Esophagus squamous epithelium (tissue), 5 donors: ENCODE measurements at places on chromosomes 4 and X. TPM values are rescaled to one million over a fixed set of nuclear protein-coding genes. Genes with fewer than 3 reads are reported as not detected.

DNA sequence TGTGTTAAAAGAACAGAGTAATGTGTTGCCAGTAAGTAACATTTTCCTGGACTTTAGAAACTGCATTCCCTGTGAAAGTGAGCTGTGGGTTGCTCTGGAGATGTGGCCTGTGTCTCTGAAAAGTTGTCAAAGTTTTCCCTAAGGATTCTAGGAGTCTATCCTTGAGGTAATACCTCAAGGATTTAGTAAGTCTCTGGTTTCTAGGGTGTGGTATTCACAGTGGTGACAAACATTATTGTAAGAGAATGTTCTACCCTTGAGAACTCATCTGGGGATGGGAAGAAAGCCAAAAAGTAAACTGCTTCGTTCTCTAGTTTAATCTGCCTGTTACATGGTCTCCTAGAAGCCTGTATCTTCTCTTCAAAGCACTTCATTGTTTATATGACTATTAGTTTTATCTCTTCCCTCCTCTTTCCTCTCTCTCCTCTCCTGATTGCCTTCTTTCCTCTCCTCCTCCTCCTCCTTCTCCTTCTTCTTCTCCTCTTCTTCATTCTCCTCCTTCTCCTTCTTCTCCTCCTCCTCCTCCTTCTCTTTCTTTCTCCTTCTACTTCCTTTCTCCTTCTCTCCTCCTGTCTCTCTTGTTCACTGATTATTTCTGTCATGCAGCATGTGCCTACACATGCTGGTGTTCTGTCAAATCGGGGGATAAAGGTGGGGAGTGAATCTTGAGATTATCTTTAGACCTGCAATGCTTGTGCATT lies 321.3 kb downstream of the PTTG2 start:
- H3K4me3 ChIP-seq, result no peak overlapping the region
- no peaks in the 10 kb centered on the region for H3K36me3 ChIP-seq
- H3K27ac ChIP-seq, result peak overlapping the region; percentile 72
- peaks cover 31% of the 10 kb centered on the region for H3K4me1 ChIP-seq

DNA sequence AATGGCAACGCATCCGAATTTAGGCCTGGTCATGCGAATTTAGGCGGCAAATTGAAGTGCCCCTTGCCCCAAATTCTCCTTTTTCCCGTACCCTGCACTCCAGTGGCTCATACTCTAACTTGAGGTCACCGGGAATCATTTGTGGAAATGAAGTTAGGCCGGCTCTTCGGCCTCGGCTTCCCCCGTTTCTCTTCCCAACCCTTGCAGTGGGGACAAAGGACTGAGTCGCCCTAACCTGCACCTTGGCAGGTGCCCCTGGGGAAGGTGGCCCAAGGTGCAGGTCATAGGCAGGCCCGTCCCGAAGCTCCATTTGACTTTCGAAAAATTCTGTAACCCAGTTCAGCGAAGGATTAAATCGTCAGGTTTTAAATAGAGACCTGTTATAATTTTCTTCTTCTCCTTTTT lies 811 bp downstream of the SRD5A3 start:
- peak overlapping the region; percentile 93 for H3K27ac ChIP-seq
- DNase-seq, result no peak
- H3K27me3 ChIP-seq, result no peaks in the 10 kb centered on the region
- peak overlapping the region; percentile 67 for H3K4me3 ChIP-seq
- H3K4me1 ChIP-seq, result peaks cover 46% of the 10 kb centered on the region

The C4orf51 gene
- total RNA-seq, result not detected

DNA sequence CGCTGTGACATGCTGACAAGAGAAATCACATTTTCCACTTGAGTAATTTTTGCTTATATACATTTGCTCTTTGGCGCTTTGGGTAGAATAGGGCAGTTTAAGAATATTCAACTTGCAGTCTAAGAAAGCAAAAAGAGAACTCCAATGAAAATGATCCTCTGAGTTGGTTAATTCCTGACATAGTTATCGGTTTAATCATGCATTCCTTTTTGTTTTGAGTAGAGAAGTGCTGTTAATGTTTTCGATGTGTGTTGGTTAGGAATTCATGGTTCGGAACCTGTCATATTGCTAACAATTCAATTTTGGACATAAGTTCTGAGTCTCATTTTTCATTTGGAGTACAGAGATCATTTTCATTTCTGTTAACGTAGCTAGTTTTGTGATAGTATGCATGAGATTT lies 700.6 kb upstream of the PITX2 start:
- no peak overlapping the region for H3K4me3 ChIP-seq
- H3K4me1 ChIP-seq, result no peaks in the 10 kb centered on the region
- no peak for DNase-seq
- no peak overlapping the region for H3K27ac ChIP-seq
- H3K27me3 ChIP-seq, result no peaks in the 10 kb centered on the region

DNA sequence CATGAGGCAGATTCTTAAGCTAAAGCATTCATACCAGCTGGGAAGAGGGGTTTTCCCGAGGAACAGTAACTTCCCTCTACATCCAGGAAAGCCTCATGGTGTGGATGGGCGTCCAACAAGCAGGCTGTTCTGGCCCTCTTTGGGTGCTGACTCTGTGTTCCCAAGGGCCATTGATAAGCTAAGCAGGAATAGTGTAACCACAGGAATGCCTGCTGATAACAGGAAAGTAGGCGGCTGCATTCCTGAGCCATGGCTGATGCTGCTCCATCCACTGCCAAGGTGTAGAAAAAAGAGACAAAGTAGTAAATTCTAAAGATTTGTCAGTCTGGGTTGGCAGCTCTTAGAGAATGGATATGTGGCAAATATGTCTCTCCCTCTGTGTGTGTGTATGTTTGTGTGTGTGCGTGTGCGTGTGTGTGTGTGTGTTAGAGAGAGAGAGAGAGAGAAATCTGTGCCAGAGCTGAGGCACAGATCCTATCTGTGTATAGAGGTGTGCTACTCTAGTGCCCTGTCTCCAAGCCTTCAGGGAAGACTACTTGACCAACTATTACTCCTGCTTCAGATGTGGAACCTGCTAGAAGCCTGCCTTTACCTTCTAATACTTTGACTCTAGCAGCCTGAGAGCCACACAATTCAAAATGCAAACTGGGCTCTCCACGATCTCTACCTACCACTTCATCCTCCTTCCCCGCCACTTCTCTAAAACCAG lies 353.1 kb upstream of the NR3C2 start:
- no peak overlapping the region for H3K4me3 ChIP-seq
- no peaks in the 10 kb centered on the region for H3K36me3 ChIP-seq
- no peak for DNase-seq
- no peaks in the 10 kb centered on the region for H3K27me3 ChIP-seq

The TMEM144 gene
- 12.8 TPM for total RNA-seq

- DNase-seq, result no peak
- no peaks in the 10 kb centered on the region for H3K27me3 ChIP-seq
- H3K27ac ChIP-seq, result no peak overlapping the region
- H3K4me1 ChIP-seq, result peaks cover 3% of the 10 kb centered on the region
- H3K36me3 ChIP-seq, result no peaks in the 10 kb centered on the region
- no peak overlapping the region for H3K4me3 ChIP-seq
Observed at GRCh38 chr4:140257461-140258305, 103.7 kb upstream of the MAML3 start.

DNA sequence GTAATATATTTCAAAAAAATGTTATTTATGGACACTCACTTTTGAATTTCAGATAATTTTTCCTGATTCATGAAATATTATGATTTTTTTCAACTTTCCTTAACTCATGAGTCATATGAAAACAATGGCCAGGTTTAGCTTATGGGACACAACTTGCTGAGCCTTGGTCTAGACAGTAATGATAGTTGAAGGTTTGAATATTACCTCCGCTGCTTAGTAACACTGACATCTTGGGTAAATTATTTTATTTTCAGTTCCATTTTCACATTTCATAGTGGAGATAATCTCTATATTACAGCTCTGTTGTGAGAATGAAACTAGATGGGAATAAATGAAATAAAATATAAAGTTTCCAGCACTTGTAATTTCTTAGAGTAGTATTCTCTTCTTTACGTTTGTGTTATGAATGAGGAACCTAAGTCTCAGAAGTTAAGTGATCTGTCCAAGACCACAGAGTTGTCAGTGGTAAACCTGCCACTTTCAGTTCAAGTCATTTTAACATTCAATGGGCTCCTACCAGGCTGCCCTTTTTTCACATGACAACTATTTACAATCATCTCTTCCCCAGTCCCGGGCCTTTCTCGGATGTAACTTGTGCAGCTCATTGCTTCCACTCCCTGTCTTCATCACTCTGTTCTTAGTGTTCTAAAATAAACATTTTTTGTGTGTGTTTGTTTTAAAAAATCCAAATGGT lies 46.8 kb upstream of the GC start:
- H3K36me3 ChIP-seq, result no peaks in the 10 kb centered on the region
- DNase-seq, result no peak
- H3K4me3 ChIP-seq, result no peak overlapping the region
- no peaks in the 10 kb centered on the region for H3K27me3 ChIP-seq
- no peaks in the 10 kb centered on the region for H3K4me1 ChIP-seq
- H3K27ac ChIP-seq, result no peak overlapping the region

GRCh38 chrX:129606918-129607317 lies 47.8 kb downstream of the APLN start:
- H3K36me3 ChIP-seq, result no peaks in the 10 kb centered on the region
- H3K27me3 ChIP-seq, result no peaks in the 10 kb centered on the region
- no peak for DNase-seq

The BST1 gene
- total RNA-seq, result 1.5 TPM

The TMPRSS11B gene
- total RNA-seq, result 60.0 TPM

The MOSPD2 gene
- 12.2 TPM for total RNA-seq

GRCh38 chr4:152281211-152281610 lies 254.7 kb downstream of the FBXW7 start:
- no peak for DNase-seq
- no peaks in the 10 kb centered on the region for H3K27me3 ChIP-seq
- H3K36me3 ChIP-seq, result no peaks in the 10 kb centered on the region
- peaks cover 4% of the 10 kb centered on the region for H3K4me1 ChIP-seq
- H3K27ac ChIP-seq, result no peak overlapping the region
- no peak overlapping the region for H3K4me3 ChIP-seq

GRCh38 chr4:145760961-145761929 lies 81.3 kb downstream of the C4orf51 start:
- H3K27ac ChIP-seq, result no peak overlapping the region
- H3K4me1 ChIP-seq, result no peaks in the 10 kb centered on the region
- H3K4me3 ChIP-seq, result no peak overlapping the region
- DNase-seq, result no peak

DNA sequence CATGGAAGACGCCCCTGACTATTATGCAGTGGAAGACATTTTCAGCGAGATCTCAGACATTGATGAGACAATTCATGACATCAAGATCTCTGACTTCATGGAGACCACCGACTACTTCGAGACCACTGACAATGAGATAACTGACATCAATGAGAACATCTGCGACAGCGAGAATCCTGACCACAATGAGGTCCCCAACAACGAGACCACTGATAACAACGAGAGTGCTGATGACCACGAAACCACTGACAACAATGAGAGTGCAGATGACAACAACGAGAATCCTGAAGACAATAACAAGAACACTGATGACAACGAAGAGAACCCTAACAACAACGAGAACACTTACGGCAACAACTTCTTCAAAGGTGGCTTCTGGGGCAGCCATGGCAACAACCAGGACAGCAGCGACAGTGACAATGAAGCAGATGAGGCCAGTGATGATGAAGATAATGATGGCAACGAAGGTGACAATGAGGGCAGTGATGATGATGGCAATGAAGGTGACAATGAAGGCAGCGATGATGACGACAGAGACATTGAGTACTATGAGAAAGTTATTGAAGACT lies 3.6 kb downstream of the TSPYL2 start:
- H3K27ac ChIP-seq, result peak overlapping the region; percentile 41
- no peaks in the 10 kb centered on the region for H3K27me3 ChIP-seq
- H3K36me3 ChIP-seq, result no peaks in the 10 kb centered on the region
- H3K4me3 ChIP-seq, result no peak overlapping the region
- DNase-seq, result no peak

The HSFX3 gene
- not detected for total RNA-seq

The CXCL3 gene
- total RNA-seq, result not detected

DNA sequence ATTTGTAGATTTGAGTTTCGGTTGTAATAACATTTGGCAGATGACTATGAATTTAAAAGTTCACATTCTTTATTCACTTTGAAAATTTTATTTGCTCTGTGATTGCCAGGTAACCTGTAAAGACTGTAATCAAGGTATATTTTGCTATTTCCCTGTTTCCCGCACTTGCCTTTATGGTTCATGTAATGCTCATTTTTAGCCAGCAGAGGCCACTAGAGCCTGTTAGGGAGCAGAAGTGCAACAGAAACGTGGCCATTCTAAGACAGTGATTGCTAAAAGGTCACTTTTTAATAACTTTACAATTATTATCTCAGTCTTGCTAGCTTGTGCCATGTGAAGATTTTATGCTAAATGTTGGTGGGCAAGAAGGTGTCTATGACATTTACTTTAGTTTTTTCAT lies 12.4 kb downstream of the YIPF6 start:
- no peak for DNase-seq
- no peaks in the 10 kb centered on the region for H3K4me1 ChIP-seq
- H3K36me3 ChIP-seq, result peaks cover 59% of the 10 kb centered on the region

DNA sequence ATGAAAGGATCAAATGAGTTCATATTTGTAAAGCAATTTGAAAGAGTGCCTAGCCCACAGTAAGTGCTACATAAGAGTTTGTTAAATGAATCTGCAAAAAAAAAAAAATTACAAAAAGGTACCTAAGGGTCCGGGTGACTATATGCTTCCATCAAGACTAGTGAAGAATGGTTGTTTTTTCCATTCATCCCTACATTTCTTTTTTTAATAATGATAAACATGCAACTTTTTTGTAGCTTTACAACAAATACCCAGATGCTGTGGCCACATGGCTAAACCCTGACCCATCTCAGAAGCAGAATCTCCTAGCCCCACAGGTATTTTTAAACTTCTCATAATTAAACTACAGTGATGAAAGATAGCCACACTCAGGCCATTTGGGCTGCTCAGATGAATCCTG lies 4.3 kb downstream of the SPP1 start:
- no peaks in the 10 kb centered on the region for H3K36me3 ChIP-seq
- no peak overlapping the region for H3K27ac ChIP-seq
- no peak for DNase-seq
- no peaks in the 10 kb centered on the region for H3K27me3 ChIP-seq
- H3K4me3 ChIP-seq, result no peak overlapping the region

The MAGEA11 gene
- total RNA-seq, result 0.44 TPM

The ABCG2 gene
- total RNA-seq, result 2.6 TPM

- no peak overlapping the region for H3K4me3 ChIP-seq
- H3K4me1 ChIP-seq, result no peaks in the 10 kb centered on the region
- DNase-seq, result no peak
Observed at GRCh38 chrX:101230636-101231035, 11.1 kb downstream of the DRP2 start.

DNA sequence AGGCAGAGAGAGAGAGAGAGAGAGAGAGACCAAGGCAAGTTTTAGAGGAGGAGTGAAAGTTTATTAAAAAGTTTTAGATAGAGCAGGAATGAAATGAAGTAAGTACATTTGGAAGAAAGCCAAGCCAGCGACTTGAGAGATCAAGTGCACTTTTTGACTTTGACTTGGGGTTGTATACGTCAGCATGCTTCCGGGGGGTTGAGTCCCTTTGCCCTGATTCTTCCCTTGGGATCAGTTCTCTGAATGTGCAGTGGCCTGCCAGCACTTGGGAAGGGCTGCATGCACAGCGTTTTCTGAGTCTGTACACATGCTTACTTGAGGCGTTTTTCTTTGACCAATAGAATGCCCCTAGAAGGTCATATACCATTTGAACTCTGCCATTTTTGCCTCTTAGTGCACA lies 400.5 kb downstream of the PDGFC start:
- DNase-seq, result no peak
- H3K27ac ChIP-seq, result no peak overlapping the region
- H3K27me3 ChIP-seq, result no peaks in the 10 kb centered on the region
- no peaks in the 10 kb centered on the region for H3K4me1 ChIP-seq
- H3K36me3 ChIP-seq, result no peaks in the 10 kb centered on the region
- no peak overlapping the region for H3K4me3 ChIP-seq
